Endothelial cell of umbilical vein (primary cell): ENCODE measurements at places on chromosomes 7 and 10. TPM values are rescaled to one million over a fixed set of nuclear protein-coding genes. Genes with fewer than 3 reads are reported as not detected.

The MICU1 gene
- 42.3 and 48.0 TPM in 2 replicates for total RNA-seq

DNA sequence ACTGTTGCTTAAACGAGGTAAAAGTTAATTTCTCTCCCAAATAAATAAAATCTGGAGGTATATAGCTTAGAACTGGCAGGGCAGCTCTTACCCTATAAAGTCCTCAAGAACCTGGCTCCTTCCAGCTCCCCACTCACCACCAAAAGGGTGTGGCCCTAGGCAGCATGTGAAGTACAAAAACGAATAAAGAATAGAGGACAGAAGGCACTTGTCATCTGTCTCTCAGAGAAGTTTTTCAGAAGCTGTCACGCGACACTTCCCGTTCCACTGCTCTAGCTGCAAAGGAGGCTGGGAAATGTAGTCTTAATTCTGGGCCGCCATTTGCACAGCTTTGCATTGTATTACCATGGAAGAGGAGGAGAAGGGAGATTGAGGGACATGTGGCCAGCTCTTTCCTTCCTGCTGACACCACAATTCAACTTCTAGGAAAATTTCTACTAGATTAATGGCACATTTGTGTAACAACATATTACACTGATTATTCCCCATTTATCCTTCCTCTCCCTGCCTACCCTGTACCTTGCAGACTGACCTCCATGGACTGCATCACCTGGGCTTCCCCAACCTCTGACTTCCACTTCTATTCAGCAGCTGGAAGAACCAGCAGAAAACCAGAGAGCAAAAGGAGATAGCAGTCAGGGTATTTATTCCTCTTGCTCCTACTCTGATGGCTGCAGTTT is 62.2 kb downstream of the CCDC71L start:
- DNase-seq: peak; percentile 87
- peak overlapping the region; percentile 41 for H3K27ac ChIP-seq
- no peaks in the 10 kb centered on the region for H3K36me3 ChIP-seq
- no peaks in the 10 kb centered on the region for H3K27me3 ChIP-seq
- H3K4me1 ChIP-seq: peaks cover 3% of the 10 kb centered on the region

The SEMA3C gene
- total RNA-seq: 0.09 and 0.18 TPM in 2 replicates

The CYP2C19 gene
- not detected in 2 replicates for total RNA-seq

The EBLN1 gene
- total RNA-seq: not detected in 2 replicates
